ENCODE measurements at places on chromosomes 2 and 18.

- no peak for DNase-seq
Observed at GRCh38 chr2:179825494-179825893, 35.9 kb downstream of the ZNF385B start.

DNA sequence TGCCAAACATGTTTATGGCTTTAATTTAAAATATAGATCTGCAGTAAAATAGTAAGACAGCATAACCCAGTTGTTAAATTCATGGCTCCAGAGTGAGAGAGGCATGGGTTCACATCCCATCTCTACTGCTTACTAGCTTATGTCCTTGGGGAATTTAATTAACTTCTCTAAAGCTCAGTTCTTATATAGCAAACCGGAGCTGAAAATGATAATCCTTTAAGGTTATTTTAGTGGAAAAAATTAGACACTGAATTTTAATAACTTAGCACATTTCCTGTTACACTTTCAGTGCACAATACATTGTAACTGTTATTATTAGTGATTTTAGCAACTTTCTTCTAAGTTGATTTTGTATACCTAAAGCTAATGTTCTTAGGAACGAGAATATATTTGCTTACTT is 14.8 kb downstream of the SCN9A start:
- no peak for DNase-seq

DNA sequence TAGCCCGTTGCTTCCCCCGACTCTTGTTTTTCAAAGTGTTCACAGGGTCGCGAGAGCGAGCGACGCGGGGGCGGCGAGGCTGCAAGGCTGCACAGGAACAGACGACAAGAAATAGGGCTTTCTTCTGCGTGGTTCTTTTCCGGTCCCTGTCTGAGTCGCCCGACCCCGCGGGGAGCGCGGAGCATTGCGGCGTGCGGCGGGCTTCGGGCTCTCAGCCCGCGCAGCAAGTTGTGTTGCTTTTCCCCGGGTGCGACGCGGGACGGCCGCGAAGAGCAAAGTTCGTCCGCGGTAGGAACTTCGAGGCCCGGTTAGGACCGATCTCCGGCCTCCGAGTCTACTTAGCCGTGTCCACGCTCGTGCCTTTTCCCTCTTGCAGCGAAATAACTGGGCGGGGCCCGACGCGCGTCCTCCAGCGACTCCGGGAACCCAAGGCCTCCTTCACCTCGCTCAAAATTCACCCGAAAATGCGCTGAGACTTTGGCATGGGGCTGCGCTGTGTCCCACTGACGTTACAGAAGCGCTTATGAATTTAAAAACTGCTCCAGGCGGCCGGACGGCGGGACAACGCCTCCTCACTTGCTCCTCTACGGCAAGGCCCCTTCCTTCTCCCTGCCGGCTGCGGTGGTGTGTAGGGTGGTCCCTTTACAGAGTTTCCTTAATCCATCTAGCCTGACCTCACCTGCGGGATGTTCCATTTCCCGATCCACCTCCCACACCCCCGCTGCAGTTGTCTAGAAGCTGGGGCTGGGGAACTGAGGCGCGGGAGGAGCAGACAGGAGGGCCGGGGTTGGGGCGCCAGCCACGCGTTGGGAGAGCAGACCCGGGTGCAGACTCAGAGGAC is 1.5 kb upstream of the BCL2L11 start:
- DNase-seq, result no peak

DNA sequence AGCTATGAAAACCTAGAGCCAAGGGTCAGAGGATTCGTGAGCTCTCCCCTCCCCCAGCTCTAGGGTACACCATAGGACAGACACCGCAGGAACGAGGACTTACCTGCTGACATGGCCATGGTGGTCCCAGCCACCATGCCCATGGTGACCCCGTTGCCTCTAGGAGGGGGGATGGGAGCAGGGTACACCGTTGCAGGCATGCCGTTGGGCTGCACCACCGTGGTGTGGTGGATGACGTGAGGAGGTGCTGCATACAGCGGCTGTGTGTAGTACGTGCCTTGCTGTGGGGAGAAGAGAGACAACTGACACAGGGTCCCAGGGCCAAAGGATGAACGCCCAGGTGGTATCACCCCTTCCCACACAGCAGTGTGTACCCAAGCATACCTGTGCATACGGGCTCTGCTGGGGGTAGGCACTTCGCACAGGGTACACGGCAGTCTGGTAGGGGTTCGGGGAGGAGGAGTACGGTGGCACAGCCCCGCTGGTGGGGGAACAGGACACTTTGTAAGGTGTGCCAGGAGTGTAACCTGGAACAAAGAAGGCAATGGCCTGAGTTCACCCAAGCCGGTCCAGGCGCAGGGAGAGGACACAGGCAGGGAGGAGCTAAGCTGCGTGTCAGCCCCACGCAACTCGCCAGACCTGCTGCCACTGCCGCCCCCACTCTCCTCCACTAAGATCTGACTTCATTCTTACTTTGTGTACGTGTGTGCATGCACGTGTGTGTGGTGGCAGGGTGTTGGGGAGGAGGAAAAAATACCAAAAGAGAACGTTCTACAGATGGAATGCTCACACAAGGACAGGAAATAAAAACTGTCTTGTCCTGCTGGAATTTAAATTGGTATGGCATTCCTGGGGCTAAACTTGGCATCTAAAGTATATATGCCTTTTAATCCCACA is 37.8 kb downstream of the FAM168B start:
- no peak for DNase-seq

DNA sequence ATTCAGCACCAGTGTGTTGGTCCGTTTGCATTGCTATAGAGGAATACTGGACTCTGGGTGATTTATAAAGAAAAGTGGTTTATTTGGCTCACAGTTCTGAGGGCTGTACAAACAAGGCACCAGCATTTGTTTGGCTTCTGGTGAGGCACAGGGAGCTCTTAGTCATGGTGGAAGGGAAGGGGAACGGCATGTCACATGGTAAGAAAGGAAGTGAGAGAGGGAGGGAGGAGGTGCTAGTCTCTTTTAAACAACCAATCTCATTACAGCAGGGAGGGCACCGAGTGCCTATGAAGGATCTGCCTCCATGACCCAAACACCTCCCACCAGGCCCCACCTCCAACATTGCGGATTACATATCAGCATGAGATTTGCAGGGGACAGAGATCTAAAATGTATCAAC is 143.9 kb upstream of the DLX2 start:
- no peak for DNase-seq

All from type B pancreatic cell (in vitro differentiated cells).